ENCODE measurements at places on chromosomes 2 and 18. TPM values are rescaled to one million over a fixed set of nuclear protein-coding genes. Genes with fewer than 3 reads are reported as not detected.

CYP27C1 gene
- not detected for total RNA-seq

DLGAP1 gene
- total RNA-seq = 1.5 TPM

GRCh38 chr18:79543861-79544385 lies 135.7 kb upstream of the CTDP1 start:
- H3K27me3 ChIP-seq = no peaks in the 10 kb centered on the region
- H3K36me3 ChIP-seq = no peaks in the 10 kb centered on the region
- H3K4me3 ChIP-seq = no peak overlapping the region
- H3K27ac ChIP-seq = no peak overlapping the region
- DNase-seq = no peak

DYNAP gene
- total RNA-seq = not detected

DNA sequence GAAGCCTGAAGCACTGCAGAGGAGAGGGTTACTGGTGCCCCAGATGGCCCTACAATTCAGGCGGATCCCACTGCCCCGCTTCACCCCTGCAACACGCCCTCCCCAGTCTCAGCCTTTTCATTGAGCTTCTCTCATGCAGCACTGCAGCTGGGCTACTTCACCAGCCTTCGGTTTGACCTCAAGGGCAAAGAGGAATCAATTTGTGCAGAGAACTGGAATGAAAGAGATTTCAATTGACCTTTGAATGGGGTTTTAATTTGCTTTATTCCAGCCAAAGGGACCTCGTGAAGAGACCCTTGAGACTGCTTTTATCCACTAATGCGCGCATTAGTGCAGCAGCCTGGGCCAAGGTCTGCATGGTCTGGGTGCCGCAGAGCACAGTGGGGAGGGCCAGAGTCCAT lies 8.8 kb upstream of the POMC start:
- H3K4me3 ChIP-seq = no peak overlapping the region
- H3K36me3 ChIP-seq = no peaks in the 10 kb centered on the region
- H3K27ac ChIP-seq = no peak overlapping the region
- H3K4me1 ChIP-seq = no peaks in the 10 kb centered on the region
- DNase-seq = no peak
